ENCODE measurements at places on chromosomes 3 and 15.

DNA sequence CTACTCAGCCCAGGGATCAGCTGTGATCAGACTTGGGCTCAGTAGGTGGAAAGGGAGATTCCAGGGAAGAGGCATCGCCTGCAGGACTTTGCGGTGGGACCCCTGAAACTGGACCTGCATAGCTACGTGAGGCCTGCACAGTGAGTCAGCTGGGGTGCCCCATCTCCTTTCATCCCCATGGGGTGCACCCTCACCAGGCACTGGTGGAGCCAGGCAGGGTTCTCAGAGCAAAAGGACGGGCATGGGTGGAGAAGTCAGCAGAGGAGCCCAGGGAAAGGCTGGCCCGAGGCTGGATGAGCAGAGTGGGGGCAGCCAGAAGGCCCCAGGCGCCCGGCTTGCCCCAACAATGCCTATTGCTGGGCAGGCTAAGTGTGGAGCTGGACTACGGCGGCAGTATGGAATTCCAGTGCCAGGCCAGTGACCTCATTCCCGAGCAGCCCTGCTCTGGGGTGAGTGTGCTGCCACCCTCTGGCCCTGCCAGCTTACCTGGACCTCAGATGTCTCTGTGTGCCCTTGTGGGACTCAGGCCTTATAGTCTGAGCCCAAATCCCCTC, 19.7 kb downstream of the ACAA1 start:
- no peak for DNase-seq

DNA sequence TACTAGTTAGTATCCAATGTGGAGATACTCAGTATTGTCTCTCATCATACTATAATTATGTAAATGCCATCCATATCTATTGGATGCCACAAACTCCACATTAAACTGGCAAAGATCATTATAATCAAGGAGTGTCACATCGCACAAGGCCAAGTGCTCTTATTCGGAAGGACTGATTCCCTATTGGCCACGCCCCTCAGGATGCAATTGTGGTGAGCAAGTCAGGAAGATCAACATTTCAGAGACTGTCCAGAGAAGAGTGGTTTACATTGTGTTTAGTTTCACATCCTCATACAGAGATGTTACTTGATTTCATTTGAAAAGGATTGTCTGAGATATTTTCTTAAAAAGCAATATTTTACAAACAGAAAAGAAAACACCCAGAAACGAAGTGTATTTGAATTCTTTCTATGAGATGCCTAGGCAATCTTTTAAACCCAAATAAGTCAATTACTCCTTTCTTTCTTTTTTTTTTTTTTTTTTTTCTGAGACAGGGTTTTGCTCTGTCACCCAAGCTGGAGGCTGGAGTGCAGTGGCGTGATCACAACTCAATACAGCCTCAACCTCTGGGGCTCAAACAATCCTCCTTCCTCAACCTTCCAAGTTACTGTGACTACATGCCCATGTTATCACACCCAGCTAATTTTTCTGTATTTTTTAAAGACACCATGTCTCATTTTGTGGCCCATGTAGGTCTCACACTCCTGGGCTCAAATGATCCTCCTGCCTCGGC, 369.1 kb downstream of the RBMS3 start:
- no peak for DNase-seq

DNA sequence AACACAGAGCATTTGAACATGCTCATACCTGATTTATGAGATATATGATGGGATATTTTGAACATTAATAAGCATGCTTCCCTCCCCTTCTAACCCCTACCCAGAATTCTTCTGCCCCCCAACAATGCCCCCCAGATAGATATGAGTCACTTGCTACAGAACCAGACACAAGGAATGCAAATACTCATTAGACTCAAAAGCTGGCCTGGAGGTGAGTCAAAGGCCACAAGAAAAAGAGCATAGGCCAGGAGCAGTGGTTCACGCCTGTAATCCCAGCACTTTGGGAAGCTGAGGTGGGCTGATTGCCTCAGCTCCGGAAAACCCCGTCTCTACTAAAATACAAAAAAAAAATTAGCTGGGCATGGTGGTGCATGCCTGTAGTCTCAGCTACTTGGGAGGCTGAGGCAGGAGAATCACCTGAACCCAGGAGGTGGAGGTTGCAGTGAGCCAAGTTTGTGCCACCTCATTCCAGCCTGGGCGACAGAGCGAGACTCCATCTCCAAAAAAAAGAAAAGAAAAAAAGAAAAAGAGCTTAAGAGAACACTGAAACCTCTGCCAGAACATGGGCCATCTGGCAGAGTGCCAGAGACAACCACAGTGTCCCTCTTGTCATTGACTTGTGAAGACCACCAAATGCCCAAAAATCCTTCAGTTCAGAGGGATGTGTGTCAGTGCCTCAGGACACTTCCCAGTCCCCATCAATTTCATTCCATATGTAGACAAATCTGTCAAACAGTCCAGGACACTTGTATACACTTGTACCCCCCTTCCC, 3.9 kb upstream of the SH3GL3 start:
- DNase-seq: no peak

DNA sequence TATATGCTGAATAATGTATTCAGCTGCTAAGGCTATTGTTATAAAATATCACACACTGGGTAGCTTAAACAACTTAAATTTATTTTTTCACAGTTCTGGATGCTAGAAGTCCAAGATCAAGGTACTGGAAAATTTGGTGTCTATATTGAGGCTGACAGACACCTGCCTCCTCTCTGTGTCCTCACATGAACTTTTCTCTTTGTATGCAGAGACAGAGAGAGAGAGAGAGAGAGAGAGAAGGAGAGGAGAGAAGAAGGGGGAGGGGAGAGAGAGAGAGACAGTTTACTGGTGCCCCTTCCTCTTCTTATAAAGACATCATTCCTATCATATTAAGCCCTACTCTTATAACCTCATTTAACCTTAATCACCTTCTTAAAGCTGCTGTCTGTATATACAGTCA, 320.1 kb upstream of the THBS1 start:
- no peak for DNase-seq

- DNase-seq: no peak
Observed at GRCh38 chr3:78867409-78868372, 900.1 kb downstream of the ROBO1 start.

- DNase-seq: no peak
Observed at GRCh38 chr15:70212963-70213315, 115.2 kb upstream of the TLE3 start.

DNA sequence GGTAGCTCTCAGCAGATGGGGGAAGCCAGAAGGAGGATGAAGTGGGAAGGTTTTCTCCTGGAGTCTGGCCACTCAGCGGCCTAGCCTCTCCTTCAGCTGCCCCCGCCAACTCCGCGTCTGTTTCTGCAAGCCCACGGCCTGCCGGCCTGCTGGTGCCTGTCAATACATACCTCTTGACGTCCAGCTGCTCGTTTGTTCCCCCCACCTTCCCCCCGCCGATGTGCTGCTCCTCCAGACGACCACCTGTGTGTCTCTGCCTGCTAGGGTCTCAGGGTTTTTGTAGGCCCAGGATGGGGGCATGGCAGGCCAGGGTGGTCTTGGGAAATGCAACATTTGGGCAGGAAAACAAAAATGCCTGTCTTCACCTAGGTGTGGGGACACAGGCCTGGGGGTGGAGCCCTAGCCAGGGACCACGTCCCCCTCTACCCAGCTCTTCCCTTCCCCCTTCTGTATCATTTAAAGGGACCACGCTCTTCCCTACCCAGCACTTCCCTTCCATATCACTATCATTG, 137.8 kb downstream of the ALCAM start:
- no peak for DNase-seq

- no peak for DNase-seq
Observed at GRCh38 chr3:161043336-161044035, 61.7 kb downstream of the B3GALNT1 start.

DNA sequence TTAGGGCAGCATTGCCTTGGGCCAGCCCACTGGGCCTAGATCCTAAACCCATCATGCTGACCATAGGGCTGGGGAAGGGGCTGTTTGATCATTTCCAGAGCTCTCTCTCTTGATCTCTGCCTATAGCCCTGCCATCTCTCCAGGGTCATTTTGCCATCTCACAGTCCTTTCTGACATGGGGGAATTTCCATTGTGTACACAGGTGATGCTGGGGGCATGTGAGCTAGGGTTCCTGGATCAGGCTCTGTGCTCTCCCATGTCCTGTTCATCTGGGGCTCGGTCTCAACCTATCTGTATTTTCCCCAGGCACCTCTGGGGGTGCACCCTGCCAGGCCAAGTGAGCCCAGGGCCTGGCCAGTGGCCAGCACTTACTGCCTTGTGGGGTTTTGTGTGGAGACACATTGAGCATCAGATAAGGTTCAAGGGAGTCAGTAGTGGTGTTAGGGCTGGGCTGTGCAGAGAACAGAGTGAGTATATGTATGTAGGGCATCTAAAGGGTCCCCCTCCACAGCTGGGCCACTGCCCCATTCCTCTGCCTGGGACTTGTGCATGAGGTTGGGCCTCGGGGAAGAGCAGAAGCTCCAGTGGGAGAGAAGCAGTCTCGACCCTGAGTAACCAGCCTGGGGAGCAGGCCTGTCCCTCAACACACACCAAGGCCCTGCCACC, 25.7 kb upstream of the APEH start:
- no peak for DNase-seq

DNA sequence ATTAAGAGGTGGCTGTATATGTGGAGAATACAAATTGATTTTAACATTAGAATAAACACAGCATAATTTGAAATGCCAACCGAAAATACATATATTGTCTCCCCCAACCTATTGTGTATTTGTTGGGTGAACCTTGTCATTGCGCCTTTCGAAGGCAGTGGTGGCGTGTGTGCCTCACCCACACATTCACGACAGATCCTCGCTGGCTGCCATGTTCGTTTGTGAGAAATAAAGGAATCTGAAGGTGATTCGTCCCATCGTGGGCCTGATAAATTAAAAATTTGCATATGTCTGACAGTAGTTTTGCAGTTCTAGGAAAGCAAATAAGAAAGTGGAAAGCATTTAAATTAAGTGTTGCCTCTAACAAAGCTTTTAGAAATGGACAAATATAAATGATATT, 222.8 kb upstream of the TOPAZ1 start:
- DNase-seq: no peak

DNA sequence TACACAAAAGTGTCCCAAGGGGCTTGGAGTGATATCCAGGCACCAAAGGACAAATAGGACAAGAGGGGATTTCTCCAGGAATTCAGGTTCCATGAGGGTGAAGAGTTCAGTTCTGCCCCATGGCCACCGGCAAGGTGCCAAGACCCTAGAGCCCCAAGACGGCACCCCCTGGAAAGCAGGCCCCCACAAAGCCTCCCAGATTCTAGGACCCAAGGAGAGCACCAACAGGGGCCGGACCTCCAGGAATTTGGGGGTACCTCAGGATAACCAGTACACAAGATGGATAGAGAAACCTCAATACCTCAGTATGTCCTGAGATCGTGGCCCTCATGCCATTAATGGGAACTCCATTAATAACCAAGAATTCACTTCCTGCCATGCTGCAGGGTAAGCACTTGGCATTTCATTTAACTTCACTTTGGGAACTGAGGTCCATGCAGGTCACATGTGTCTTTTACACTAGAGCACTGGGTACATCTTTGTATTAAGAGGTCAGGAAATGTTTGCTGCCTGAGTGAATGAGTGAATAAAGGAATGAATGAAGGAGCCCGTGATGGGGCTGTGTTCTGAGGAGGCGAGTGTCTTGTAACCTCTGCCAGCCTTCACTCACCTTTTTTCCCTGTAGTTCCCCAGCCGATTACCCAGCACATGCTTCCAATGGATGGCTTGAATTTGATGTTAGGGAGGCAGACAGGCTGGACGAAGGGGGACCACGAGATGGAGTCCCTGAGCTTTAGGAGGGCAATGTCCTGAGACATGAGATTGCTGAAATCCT, 15.5 kb upstream of the PRSS50 start:
- DNase-seq: no peak

GRCh38 chr15:68666120-68666811, 87.5 kb downstream of the CORO2B start:
- no peak for DNase-seq

DNA sequence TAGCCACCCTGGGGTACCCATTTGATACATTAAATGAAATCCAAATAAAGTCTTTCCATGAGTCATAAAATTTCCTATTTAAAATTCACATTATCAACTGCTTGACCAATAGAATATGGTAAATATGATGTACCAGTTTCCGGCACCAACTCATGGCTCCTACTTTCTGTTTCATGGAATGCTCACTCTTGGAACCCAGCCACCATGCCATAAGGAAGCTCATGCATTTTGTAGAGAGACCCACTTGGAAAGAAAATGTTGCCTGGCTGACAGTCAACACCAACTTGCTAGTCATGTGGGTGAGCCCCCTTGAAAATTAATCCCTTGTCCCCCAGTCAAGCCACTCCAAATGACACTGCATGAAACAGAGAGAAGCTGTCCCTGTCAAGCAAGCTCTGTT, 57.2 kb downstream of the WWTR1 start:
- DNase-seq: no peak

DNA sequence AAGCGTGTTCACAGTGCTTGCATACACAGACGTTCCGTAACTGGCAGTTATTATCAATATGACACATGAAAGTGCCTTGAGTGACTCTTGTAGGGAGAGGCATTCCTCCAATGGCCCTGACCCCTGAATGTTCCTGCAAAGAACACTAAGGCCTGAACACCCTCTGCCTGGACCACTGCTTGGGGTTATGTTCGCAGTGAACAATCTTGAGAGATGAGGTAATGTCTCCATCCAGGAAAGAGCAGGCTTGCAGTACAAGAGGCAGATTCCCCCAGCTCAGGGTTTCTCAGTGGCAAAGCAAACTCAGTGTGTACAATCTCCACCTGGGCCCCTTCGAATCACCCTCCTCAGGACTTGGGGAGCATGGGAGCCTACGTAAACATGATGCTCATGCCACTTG, 324.6 kb downstream of the MAGI1 start:
- no peak for DNase-seq

DNA sequence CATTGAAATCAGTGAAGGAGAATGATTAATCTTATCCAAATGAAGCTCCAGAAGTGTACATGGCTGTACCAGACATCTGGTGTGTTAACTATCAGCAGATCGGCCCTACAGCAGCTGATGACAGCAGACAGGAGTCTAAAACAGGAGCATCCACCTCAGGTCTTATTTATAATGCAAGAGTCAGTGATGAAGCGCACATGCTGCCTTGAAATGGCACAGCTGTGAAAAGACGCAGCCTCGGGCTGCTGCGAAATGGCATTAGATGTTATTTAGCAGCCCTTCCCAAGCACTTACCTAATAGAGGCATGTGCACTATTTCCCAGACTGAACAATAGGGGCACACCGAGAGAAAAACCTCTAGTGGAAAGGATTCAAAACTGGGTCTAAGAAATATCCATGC, 472.3 kb upstream of the CBLB start:
- DNase-seq: no peak
